ENCODE measurements at places on chromosomes 2 and 18. TPM values are rescaled to one million over a fixed set of nuclear protein-coding genes. Genes with fewer than 3 reads are reported as not detected.

GRCh38 chr18:3162181-3162580 is 57.6 kb downstream of the MYOM1 start:
- DNase-seq = no peak

GRCh38 chr2:147275943-147276342 is 568.9 kb upstream of the ACVR2A start:
- DNase-seq = no peak

GRCh38 chr2:16726577-16726976 is 60.9 kb upstream of the CYRIA start:
- no peak for DNase-seq

The C2orf78 gene
- polyA plus RNA-seq = not detected

The HNMT gene
- polyA plus RNA-seq = 40.0 TPM

DNA sequence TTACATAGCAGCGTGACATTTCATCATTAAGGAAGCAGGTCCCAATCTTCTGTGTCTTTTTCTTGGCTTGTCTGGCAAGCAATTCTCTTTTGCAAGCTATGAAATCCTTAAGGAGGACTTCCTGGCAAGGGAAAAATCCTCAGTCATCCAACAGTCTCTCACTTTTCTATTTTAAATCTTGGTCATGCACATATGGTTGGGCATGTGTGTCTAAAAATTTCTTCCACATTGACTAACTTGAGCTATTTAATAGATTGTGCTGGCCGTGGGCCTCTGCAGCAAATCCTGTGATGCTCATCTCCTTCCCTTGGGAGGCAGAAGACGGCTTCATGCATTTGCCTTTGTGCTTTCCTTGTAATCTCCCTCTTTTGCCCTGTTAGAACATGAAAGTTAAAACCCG is 634.3 kb upstream of the FANCL start:
- no peak for DNase-seq

DNA sequence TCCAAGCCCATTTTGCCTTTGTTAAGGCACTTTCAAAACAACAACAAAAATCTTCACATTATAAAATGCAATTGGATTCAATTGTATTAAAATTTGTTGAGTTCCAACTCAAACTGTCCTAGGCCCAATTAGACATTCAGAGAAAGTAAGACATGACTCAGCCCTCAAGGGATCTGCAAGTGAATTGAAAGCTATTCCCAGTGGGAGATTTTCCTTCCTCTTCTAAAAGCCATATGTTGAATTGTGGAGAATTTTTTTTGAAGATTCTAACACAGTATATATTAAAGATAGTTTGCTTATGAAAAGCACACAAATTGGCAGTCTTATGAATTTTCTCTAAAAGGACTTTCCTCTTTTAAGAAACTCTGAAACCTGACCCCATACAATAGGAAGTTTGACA is 268.0 kb upstream of the PARD3B start:
- DNase-seq = no peak

GRCh38 chr18:39796393-39796792 is 2158.6 kb upstream of the PIK3C3 start:
- DNase-seq = no peak

DNA sequence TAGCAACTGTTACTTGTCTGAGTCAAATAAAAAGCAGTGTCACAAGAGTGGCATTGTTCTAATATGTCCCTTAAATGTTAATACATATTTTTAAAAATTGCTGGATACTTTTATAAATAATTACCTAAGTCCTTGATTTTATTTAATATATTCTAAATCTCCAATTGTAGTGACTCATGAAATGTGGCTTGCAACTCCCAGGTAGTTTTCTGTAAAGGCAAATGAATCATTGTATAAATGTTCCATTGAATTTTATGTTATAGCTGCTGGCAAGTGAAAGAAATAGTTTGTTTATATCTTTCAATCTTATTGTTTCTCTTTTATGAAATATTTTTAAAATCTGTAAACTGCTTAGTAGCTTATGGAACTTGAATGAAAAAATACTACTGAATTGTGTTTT is 32.7 kb upstream of the C1GALT1C1L start:
- no peak for DNase-seq

The C2orf92 gene
- 42.6 TPM for polyA plus RNA-seq

The RPRM gene
- polyA plus RNA-seq = 0.42 TPM

DNA sequence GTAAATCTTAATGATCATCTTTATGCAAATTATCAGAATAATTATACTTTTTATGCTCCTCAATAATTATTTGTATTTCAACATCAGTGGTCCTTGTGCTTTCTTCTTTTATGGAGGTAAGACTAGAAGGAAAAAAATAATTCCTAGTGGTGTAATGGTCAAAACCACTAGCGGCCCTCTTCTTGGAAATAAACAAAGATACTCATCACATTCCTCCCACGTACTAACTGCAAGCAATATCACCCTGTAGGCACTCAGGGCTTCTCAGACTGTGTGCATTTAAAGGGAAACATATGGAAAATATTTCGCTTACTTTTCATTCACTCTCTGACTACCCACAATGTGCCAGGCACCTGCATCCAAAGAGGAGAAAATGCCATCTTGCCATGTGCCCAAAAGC is 263.7 kb downstream of the DOK6 start:
- no peak for DNase-seq

The ALPG gene
- polyA plus RNA-seq = not detected

DNA sequence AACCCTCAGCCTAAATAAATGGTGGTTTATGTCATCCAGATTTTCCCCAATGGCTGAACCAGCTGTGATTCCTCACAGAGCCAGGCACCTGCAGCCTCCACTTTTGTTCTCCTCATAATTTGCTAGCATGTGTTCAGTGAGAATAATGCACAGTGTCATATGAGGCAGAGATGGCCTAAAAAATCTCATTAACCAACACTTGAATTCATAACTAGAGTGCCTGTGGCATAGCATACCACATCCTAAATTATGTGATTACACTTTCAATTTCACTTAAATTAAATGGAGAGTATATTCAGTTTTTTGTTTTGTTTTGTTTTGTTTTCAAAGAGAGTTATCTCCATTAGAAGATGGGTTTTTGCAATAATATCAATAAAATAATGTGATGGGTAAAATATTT is 488.0 kb downstream of the CBLN2 start:
- no peak for DNase-seq

GRCh38 chr18:13491138-13491537 is 235.2 kb downstream of the FAM210A start:
- no peak for DNase-seq

The IL36A gene
- not detected for polyA plus RNA-seq

GRCh38 chr2:241569831-241570281 is 11.3 kb downstream of the BOK start:
- DNase-seq = no peak

GRCh38 chr2:68620772-68621171 is 22.6 kb upstream of the PROKR1 start:
- no peak for DNase-seq

DNA sequence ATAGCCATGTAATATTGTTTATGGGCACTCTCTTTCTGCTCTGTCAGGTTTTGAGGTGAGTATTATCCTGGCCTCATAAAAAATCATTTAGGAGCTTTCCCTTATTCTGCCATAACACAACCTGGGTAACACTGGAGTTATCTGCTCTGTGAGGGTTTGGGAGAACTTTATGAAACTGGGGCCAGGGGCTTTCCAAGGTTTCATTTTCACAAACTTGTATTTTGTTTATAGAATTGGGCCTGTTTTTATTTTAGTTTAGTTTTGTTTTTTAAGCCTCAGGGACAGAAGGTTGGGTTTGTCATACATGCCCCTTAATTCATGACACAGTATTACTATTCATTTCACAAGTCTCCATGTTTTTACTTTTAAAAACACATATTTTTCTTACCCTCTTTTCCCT is 83.5 kb downstream of the IRS1 start:
- no peak for DNase-seq

The AQP12A gene
- 284 TPM for polyA plus RNA-seq

DNA sequence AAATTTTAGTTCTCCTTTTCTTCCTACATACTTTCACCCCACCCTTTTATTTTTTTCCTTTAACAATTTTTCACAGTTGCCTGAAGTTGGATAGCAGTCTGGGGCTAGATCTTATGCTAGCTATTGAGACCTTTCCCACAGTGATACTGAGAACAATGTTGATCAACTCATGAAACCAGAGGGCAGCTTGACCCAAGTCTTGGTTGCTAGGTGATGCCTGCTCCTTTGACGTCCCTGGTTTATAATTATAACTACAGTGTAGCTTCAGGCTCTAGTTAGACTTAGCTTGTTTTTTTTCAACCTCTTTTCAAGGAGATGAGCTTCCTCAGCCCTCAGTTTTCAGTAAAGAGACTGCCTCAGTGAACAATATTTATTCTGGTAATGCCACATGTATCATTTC is 648.5 kb downstream of the IRS1 start:
- no peak for DNase-seq

DNA sequence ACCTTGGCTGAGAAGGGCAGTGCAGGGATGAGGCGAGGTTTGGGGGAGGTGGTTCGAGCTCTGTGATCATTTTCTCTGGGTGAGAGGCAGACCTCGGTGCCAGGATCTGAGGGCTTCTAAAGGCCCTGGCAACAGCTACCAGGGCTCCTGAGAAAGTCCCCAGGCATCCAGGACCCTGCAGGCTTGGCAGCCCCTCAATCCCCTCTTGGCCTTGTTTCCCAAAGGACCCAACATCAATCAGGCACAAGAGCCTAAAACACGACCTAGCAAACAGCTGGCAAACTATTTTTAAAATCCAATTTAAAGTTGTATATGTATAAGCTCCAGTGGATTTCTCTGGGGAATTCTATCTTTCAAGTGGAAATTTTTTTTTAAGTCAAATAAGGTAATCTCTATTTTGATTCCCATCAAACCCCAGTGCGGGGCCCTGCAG is 15.0 kb upstream of the MAT2A start:
- no peak for DNase-seq

The GRB14 gene
- 74.9 TPM for polyA plus RNA-seq
